ENCODE measurements at places on chromosomes 5 and 9.

DNA sequence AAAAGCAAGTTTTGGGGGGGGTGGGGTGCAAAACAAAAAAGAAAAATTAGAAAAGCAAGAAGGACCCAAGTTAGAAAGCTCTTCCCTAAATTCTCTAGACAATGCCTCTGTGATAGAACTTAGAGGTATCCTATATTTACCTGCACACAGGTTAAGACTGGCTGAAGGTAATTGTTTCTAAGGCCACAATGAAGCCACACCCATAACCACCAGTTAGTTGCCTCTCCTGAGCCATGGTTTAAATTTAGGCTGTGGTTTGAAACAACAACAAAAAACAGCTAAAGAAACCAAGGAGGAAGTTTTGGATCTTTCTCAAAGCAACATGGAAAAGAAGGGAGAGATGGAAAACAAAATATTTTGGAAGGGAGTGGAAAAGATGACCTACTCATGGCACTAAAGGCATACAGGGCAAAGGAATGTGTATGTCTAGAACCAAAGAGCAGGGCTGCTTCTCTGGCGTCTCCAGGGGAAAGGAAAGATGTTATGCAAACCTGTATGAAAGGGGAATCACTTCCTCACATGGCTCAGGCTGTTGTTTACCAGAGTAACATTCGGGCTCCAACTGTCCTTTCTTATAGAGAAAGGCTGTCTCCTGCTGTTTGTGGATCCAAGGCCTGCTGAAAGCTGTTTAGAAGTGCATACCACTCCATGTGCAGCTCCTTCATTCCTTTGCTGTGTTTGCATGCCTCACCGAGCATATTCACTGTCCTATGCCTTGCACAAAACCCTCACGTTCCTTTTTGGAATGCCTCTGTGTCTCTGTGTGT, 408.9 kb upstream of the MPDZ start:
- peak; percentile 61 for DNase-seq

DNA sequence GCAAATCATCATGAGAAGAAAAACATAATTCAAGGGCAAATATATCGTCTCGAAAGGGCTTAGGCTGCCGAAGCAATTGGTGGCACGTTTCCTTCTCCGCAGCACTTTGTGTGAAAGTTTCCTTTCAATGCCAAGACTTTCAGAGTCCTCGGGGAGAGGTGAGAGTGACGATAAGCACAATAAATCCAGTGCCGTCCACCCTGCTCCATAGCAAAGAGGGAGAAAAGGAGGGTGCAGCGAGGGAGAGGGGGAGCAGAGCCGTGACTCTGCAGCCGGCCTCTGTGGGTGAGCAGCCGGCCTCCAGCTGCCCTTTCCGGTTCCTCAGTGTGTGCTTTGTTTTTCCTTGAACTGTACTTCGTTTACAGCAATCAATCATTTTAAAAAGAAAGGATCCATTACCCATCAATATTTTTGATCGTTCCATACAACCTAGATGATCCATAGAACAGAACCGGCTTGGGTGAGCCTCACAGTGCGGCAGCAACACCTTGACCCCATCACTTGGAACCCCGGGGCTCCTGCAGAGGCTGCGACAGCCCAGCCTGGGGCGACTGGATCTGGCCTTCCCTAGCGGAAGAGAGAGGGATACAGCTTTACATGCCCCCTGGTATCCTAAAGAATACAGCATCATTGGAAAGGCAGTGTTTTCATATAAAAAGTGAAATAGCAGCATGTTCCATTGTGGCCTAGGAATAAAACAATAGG, 247.0 kb upstream of the IRX4 start:
- DNase-seq: no peak

DNA sequence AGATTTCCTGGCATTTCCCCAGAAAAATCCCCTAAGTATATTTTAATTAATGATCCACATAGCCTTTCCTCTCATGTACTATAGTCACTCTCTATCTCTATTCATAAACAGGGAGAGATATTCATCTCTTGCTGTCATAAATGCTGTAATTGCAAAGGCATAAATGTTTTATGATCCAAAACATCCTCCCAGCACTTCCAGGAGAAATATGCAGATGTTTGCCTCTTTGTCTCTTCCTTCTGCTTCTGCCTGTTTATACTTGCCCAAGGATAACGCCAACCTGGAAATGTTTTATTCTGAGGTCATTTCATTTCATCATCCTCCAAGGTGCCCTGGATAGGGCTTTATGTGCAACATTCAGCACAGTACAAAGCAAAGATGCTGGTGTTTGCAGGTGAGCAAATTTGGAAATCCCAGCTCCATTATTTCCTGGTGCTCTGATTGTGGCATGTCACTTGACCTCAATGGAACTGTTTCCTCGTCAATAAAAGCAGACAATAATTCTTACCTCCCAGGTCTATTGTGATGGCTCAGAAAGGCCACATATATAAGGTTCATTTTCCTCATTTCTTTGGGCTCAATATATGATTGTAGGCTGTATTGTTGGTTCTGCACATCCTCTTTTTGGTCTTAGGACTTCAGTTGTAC, 6.9 kb downstream of the TNFSF15 start:
- no peak for DNase-seq

- DNase-seq: no peak
These were observed 7.8 kb downstream of the HSPA4 start for GRCh38 chr5:133059621-133060020.

DNA sequence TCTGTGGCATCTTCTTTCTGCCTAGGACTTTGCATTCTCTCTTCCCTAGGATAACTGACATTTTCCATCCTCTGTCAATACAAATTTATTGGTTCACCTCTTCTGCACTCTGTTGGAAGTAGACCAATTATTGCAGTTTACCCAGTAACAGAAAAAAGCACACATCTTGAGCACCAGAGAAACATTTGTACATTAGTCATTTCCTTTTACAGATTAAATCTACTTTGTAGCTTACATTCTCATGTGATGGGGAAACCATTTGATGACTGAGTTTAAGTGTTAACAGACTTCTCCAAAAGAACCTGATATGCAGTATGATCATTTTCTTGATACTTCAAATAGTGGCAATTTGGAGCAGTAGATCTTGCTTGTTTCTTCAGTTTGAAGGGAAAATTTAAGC, 1098.8 kb downstream of the DTWD2 start:
- no peak for DNase-seq

- no peak for DNase-seq
These were observed 24.1 kb downstream of the IL33 start for GRCh38 chr9:6239694-6240093.

DNA sequence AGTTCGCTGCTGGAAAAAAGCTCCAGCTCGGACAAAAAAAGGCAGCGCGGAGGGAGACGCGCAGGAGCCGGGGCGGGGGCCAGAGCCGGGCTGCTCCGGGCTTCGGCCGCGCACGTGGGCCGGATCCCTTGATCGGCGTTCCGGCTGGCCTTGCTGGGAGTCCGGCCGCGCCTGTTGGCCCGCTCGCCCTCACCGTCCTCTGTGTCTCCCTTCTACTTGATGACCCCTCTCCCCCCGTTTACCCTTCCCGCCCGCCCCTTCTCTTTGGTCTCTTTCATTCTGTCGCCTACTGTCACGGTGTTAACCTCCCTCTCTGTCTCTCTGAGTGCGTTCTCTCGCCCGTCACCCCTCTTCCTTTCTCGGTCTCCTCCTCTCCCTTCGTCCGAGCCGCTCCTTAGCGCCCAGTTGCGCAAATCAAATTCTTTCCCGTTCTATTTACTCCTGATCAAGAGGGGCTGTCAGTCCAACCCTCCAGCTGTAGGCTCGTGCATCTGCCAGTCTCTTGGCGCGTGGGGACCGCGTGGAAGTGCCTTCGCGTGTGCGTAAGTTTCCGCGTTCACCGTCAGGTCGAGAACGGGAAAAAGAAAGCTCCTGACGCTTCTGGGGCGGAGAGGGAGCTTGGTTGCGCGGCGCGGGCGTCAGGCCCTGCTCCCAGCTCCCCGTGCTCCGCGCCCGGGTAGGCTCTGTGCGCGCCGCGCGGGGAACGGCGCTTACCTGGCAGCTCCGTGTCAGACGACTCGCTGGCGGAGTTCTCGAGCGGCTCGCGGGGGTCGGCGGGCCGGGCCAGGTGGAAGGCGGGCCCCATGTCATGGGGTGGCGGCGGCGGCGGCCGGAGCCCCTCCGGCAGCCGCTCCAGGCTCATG, 798 bp downstream of the PITX1 start:
- peak; percentile 56 for DNase-seq

DNA sequence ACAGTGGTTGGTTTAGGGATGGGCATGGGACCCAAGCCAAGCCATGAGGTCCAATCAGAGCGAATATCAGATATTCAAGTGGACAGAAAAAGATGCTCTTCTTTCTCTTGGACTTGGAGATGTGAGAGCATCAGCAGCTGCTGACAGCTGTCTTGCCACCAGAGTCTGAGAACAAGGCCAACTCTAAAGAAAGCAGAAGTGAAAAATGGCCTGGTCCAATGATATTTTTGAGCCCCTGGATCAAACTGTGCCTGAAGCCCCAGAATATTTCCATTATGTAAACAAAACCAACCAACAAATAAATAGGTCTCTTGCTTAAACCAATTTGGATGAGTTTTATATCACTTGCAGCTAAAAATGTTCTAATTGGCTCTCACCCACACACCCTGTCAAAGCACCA, 30.7 kb upstream of the JADE2 start:
- DNase-seq: no peak

GRCh38 chr5:75659791-75660450, 48.7 kb downstream of the ANKDD1B start:
- no peak for DNase-seq

- no peak for DNase-seq
These were observed 26.3 kb downstream of the SEMA5A start for GRCh38 chr5:9519537-9519936.

GRCh38 chr9:125176636-125177035, 13.0 kb downstream of the PPP6C start:
- DNase-seq: no peak

DNA sequence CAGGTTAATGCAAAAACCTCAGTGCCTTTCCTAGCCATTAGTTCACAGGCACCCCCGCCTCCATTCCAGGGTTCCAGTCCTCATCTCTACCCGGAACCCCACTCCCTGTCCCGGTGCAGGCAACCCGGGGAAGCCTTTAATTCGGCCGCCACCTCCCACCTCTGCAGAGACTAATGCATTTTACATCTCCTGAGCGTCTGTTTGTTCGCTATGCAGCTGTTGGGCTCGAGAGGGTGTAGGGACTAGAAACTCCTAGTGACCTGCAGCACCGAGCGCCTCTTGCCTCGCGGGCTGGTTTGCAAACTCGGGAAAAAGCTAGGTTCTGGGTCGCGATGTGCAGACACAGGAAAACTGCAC, 3.6 kb downstream of the GDNF start:
- DNase-seq: no peak
